Stimulated activated CD4-positive, alpha-beta T cell treated with anti-CD3 and anti-CD28 coated beads, TNF-alpha, amount 100 ng/mL, for 1 hour (primary cell): ENCODE measurements at places on chromosomes 2 and 18.

- no peak for DNase-seq
Observed at GRCh38 chr18:57352271-57352701, at the start of gene ST8SIA3. Gene ST8SIA3 (plus strand): TSS chr18:57352557. CDS start chr18:57352847, 290 bp downstream.

- DNase-seq: no peak
Observed at GRCh38 chr2:23745726-23746105, 181.2 kb downstream of the ATAD2B start.

- DNase-seq: no peak
Observed at GRCh38 chr2:100852447-100852846, 32.5 kb downstream of the NPAS2 start.

GRCh38 chr18:73079920-73080319 is 212.1 kb upstream of the NETO1 start:
- DNase-seq: no peak

DNA sequence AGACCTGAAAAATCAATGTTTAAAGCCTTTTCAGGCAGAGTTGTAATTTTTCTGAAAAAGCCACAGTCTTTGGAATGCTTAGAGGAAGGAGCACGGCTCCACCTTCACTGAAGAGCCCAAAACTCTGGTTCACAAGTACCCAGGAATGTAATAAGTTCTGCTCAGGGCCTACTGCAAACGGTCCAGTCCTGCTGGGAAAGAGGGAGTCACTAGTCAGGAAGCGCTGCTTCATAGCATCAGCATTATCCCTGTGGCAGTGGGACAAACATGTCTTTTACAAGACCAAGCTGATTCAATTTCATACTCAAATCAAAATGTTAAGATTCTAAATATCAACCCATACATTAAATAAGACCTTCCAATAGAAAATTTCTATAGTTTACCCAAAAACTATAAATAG is 152.9 kb upstream of the PGAP1 start:
- no peak for DNase-seq

GRCh38 chr2:62787386-62787785 is 81.9 kb downstream of the EHBP1 start:
- DNase-seq: no peak
